ENCODE measurements at places on chromosomes 2 and 18. TPM values are rescaled to one million over a fixed set of nuclear protein-coding genes. Genes with fewer than 3 reads are reported as not detected.
A peak's percentile ranks its signal among the peaks of the same experiment; 100 is the strongest.

DNA sequence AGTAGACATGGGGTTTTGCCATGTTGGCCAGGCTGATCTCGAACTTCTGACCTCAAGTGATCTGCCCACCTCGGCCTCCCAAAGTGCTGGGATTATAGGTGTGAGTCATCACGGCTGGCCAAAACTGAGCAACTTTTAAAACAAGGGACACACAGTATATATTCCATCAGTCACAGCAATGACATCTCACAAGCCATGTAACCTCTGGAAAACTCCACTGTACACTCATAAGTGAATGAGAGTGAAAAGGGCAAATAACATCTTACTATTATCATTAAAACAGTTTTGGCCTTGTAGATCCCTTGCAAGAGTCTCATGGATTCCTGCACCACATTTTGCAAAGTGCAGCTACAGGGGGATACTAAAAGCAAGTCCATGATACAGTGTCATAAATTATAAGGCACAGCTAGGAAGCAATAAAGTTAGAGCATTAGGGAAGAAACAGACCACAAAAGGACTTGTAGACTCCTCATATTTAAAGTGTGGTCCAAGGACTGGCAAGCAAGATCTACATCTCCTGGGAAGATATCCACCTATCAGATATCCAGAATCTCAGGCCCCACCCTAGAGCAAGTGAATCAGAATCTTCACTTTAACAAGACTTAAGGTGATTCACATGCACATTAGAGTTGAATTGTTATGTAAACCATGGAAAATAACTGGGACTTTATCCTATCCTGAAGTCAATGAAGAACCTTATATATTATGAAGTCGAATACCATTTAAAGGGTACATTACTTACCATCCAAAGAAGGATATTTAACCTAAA, 5.7 kb downstream of the SMC6 start:
- DNase-seq = no peak

DNA sequence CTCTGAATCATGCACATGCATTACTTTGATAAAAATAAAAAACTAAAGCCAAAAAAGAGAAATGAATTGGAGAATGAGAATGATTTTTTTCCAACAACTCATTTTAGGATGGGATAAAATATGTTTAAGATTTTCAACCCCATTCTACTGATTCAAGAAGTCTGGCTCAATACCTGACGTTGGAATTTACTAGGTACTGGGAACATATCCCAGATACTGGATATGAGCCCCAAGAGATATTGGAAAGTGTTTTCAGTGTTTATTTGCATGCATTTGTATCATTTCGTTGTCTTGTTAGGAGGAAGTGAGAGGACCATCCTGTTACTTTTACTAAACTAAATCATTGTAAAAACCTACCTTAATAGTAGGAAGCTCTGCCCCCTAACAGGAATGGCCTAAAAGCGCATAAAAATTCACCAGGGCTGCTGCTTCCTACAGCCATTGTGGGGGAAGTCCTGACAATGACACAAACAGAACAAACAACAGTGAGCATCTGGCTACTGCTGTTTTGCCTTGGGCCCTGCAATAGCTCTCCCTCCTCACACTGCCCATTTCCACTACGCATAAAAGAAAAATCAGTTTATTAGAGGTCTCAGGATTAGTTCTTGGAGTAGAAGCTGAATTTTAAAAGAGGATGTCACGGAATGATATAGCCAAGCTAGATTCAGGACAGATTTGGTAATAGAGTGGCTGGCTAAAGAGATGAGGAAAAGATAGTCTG, 35.2 kb downstream of the ANKAR start:
- no peak for DNase-seq

The PRLH gene
- not detected for total RNA-seq

DNA sequence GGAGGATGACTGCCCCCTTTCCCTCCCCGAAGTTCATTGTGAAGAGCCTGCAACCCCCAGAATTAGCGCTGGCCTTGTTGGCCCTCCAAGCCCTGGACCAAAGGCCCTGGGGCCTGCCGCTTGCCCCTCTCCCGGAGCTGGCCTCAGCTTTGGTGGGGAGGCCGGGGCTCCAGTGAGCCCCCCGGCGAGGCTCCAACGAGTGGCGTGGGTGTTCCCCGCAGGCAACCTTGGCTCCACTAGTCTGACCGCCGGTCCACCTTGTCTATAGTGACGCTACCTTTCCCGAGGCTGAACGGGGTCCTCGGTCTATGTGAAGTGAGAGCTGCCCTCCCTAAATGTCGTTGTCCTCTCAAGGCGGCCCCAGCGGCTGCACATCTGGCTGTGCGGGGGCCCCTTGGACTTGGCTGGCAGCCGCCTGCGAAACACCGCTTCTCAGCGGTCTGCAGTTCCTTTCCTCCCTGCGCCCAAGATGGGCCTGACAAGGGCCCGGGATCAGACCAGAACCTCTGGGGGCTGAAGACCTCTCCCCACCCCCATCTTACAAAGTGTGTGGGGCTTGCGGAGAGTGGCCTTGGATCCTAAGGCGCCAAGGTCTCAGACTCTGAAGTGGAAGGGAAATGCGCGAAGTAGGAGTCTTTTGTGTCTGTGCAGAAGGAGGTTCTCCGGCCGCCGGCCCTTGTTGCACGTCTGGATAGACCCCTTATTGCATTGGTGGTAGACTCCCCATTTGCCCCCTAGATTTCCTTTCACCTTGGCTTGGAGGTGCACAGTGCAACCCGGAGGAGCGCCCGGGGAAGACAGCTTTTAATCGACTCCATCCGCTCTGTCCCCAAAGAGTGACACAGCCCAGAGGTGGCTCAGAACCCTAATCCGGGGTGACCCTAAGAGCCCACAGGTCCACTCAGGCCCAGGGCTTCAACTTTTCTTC, 3.9 kb upstream of the HOXD10 start:
- DNase-seq = no peak

DNA sequence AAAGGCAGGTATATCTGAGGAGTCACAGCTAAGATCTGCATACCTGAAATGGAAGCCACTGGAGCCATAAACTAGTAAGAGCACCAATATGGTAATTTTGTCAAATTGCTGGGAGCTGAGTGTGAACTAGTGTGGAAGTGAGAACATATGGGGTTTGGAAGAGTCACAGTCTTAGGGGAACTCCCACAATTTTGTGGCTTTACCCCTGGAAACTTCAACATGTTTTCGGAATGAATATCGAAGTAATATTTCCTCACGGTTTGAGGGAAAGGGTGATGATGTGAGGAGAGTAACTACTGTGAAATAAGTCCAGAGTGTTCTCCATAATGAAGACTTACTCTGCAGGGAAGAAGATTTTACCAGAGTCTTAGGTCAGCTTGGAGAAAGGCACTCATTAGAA, 565.9 kb downstream of the RIT2 start:
- DNase-seq = no peak

DNA sequence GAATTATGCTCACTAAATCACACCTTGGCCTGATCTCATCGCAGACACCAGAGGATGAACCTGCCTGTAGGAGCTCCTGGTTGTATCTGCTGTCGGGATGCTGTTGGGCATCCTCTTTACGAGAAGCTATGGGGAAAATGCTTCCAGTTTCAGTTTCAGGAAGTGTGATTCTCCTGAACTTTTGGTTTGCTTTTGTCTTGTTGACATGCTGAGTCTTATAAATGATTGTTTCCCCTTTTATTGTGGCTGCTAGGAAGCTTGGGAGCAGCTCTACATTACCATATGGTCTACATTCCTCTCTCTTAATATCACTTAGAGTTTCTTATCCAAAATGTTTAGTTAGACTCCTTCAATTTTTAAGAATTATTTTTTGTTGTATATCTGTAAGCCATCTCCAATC, 227.5 kb downstream of the MTX2 start:
- no peak for DNase-seq

DNA sequence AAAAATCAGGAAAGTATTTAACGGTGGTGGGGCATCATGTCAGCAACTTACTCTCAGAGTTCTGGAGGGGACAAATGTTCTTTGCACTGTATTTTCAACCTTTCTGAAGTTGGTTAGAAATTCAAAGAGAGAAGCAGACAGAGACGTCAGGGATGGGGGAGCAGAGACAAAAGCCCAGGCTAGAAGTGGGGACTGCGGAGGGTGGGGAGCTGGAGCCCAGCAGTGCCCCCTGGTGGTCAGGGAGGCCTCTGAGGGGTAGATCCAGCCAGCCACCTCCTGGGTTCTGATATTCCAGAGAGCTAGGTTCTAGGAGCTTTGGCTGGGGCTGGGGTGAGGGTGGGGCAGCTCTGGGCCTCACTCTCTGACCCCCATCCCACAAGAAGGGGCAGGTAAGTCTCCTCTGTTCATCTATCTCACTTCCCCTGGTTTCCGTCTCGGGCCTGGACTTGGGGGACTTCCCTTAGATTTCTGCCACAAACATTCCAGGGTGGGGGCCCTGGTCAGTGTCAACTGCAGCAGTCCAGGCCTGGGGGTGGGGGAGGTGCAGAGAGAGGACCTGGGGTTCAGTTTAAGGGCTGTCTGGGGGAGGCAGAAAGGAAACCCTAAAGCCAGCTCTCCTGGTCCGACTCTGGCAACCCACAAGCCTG, 8.9 kb downstream of the TNS1 start:
- no peak for DNase-seq

GRCh38 chr2:120772261-120772660, 36.6 kb downstream of the GLI2 start:
- no peak for DNase-seq

GRCh38 chr2:142241016-142241415, 110.2 kb upstream of the LRP1B start:
- DNase-seq = no peak

DNA sequence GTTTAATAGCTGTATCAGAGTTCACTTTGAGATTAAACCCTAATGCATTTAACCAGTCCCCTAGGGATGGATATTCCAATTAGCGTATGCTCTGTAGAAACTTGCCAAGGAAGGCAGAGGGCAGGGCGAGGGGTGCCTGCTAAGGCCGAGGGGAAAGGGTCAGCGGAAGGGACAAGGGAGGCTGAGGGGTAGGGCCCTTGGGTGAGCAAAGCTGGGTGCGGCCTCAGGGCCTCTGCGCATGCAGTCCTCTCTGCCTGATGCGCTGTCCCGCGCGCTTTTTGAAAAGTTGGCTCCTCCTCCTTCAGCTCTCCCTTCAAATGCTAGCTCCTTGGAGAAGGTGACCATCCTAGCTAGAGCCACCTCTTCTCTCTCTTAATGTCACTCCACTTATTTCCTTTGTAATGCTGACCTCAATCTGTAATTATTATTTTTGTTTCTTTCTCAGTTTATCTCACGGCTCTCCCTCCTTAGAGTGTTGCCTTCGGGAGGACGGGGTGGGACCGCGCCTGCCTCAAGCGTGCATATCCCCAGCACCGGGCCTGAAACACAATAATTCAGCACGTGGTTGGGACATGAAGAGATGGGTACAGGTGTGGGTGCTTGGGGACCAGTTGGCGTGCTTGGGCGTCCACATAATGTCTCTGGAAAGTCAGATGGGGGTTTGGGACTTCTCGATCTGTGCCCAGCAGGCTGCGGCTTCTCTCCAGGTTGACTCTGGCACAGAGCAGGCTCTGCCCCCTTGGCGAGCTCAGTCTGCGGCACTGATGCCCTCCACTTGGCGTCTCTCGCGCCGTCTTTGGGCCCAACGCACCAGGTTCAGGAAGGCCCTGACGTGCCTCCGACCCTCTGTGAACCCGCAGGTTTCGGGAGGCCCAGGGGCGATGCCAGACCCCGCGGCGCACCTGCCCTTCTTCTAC, 10.0 kb downstream of the ZAP70 start:
- DNase-seq = no peak

GRCh38 chr2:190126798-190127197, 64.3 kb upstream of the MSTN start:
- no peak for DNase-seq

DNA sequence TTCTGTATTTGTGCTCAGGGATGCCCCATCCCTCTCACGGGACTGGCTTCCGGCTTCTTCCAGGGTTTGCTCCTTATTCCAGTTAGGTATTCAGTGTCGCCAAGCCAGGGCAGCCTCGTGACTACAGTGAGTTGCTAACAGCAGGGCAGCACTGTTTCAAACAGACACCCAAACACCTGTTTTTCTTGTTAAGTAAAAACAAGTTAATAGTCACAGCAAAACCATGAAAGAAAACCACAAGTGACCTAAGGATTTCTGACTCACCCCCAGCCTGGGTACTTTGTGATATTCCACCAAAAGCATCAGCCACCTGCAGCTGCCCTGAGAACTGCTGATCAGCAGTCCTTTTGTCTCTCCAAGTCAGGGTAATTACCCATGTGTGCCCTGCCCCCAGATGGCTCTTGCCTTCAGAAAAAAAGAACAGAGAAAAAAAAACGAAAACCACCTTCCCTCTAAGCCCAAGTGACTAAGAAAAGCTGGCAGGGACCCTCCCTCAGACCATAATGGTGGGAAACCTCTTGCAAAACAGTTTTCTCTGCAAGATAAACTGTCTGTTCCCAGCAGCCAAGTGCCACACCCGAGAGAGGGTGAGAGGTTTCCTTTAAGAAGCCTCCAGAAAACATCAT, 178.2 kb downstream of the ANAPC1 start:
- peak; percentile 99 for DNase-seq

GRCh38 chr2:218073185-218073584, 4.1 kb downstream of the RUFY4 start:
- DNase-seq = no peak

DNA sequence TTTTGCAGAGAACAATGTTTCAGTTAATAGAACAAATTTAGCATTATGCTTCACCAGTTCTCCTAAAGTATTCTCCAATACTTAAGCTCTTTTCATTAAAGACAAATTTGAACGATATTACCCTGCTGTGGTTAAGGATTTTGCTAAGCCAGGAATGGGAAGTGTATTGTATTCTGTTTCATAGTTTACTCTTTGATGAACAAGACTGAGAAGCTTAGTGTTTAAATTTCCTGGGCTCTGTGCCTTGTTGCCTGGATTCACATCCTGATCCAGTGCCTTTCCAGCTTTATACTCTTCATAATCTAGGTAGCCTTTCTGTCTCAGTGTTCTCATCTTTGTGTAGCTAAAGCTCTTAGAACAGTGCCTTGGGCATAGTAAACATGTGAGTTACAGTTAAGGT, 58.6 kb upstream of the GLS start:
- no peak for DNase-seq

The AQP4 gene
- 0.29 TPM for total RNA-seq

- DNase-seq = no peak
Observed at GRCh38 chr18:30481871-30482270, 560.7 kb downstream of the DSC3 start.

- no peak for DNase-seq
Observed at GRCh38 chr2:237012577-237013267, 73.0 kb upstream of the COPS8 start.

The IHH gene
- 0.29 TPM for total RNA-seq

The RAB6C gene
- not detected for total RNA-seq

GRCh38 chr2:166671235-166671634, 177.2 kb upstream of the SCN7A start:
- DNase-seq = no peak

- DNase-seq = no peak
Observed at GRCh38 chr2:171545086-171545485, 22.8 kb downstream of the CYBRD1 start.

- DNase-seq = no peak
Observed at GRCh38 chr2:27727257-27727656, 44.3 kb upstream of the MRPL33 start.

The IL1A gene
- 1.4 TPM for total RNA-seq

DNA sequence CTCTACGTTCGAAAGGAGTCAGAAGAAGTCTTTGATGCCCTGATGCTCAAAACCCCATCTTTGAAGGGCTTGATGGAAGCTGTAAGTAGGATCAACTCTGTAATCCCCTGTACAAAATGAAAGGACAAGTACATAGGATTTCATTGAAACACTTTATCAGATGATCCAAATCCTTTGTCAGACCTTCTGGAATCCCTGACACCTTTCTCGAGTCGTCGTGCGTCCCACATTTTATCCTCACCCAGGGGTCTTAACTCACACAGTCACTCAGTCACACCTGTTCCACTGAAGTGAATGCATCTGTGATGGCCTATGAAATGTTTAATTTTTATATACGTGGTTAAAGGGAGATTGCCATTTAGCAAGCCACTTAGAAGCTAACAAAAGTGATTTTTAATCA, 44.8 kb downstream of the GRHL1 start:
- no peak for DNase-seq

All from epithelial cell of proximal tubule (primary cell).